ENCODE measurements at places on chromosomes 4 and X.

DNA sequence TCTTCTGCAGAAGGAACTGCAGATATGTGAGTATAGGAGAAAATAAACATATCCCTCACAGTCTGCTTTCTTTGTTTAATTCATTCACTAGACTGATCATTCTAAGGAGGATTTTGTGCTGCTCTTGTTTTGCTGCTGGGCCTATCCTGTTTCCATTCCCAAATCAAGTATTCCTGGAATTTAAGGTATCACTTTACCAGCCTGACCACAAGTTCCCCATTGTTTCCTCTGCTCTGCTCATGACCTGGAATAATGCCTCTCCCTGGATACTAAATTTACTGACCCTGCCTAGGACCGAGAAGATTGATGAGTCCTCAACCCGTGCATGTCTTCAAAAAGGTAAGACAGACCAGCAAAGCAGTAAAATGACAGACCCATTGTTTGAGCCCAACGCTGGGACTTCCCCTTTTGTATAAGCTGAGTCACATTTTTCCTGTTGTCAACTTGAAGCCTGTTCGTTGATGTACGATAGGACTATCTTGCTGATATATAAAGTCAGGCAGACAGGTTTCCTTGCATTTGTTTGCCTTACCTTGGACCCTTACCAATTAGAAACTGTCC, 85.5 kb upstream of the TET2 start:
- DNase-seq, result no peak

DNA sequence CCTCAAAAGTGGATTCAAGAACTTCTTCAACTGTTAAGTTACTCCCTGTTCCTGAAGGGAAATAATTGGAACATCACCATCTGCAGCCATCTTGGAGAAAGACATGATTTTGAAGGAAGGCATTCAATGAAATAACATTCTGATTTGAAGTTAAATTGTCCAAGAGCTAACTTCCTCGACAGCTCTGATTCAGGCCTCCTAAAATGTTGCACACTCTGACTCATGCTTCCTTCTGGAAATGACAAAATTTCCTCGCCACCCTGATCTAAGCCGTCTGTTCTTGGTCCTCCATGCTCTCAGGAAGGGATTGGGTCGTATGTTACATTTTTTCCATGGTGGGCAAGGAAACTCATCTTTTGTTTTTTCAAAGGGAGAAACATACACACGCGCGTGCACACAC, 496.9 kb upstream of the DIPK2B start:
- DNase-seq, result no peak

DNA sequence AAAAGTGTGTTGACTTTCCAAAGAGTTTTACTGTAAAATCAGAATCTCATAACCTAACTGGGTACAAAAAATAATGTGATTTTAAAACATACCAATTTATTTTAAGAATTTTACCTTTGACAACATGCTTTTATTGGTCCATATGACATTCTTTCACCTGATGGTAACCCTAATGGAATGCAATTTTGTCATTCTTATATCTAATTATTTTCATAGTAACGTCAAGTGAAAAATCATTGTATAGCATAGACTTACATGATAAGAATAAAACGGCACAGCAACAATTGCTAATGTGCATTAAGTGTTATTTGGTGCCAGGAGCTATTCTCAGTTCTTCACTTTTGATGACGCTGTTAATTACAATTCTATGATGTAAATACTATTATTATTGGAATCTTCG, 13.6 kb downstream of the UNC5C start:
- no peak for DNase-seq

DNA sequence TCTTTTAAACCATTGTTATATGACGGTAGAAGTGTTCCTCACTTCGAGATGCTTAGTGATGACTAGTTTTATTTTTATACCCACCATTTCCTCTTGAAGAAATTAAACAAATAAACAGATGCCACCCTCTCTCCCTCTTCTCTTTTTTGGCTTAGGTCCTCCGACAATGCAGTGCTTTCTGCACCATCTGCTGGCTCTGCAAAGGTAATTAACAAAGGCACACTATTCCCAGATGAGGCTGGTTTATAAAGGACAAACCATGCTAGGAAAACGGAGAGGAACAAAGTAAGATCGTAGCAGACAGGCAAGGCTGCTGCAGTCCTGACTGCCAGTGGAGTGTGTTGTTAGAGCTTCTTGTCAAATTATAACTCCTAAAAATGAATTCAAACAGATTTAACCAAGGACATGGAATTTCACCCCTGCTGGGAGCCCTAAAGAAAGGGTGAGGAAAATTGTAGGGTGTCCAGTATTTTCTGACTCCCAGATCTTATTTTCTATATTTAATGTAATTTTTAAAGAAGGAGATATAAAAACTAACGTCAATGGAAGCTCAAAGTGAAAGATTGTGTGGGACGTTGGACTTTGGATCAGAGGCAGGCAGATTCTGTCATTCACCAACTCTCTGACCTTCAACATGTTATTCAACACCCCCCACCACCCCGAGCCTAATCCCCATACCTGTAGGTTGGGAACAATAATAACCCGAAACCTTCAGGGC, 142.1 kb downstream of the CPEB2 start:
- no peak for DNase-seq

DNA sequence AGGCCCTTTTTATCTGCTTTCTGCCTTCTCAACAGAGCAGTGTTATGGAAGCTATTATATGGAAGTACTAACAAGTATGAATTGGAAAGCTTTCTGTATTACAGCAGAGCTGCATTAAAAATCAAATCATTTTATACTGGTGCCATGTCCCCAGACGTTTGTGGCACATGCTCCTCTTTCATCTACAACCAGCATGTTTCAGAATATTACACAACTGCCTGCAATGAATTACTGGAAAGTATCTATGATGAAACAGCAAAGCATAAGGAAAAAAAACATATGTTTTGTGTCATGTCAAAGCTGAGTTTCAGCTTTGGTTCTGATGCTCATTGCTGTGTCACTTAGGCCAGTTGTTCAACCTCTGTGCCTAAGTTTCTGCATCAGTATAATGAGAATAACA, 576.8 kb downstream of the GBA3 start:
- DNase-seq, result no peak

DNA sequence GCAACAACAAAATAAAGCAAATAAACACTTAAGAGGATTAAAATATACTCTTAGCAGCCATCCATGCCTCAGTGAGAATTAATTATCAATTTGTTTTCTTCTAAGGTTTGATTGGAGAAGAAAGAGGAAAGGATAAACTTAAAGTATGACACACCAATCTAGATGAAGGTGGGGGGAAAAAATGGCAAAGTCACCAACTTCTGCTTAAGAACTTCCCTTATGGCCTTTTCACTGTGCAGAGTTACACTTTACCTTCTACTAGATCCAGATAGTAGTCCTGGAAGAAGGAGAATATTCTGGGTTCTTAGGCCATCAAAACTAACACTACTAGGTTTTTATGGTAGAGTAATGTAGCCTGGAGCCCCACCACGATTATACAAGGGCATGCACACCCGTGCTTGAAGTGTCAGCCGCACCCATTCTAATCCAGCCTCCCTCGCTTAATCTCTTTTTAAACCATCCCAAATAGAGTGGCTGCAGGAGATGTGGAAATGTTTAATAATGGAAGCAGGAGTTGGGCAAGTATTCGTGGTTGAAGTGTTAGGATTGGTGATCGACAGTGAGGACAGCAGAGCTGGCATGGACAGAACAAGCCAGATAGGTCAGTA, 14.1 kb downstream of the ENPEP start:
- DNase-seq, result no peak

GRCh38 chrX:108270739-108271396, 167.4 kb downstream of the COL4A6 start:
- DNase-seq, result no peak

GRCh38 chrX:54509400-54509799, 13.4 kb upstream of the FGD1 start:
- no peak for DNase-seq

DNA sequence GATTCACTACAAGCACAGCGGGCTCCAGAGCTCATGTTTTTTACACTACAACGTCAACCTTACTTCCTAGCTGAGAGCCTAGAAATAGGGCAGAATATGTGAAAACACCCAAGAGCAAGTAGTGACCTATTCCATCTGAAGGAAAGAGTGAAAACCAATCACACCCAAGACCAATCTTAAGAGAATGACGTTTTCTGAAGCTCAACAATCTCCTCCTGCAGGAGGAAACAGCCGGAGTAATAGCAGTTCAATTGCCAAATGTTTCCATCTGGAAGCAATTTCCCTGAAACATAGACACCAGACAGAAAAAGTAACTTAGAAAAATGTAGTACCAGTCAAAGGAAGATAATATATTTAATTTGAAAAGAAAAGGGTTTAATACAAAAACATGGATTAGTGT, 142.4 kb downstream of the ANXA5 start:
- DNase-seq, result no peak
